ENCODE measurements at places on chromosomes 3 and 15. TPM values are rescaled to one million over a fixed set of nuclear protein-coding genes. Genes with fewer than 3 reads are reported as not detected.

DNA sequence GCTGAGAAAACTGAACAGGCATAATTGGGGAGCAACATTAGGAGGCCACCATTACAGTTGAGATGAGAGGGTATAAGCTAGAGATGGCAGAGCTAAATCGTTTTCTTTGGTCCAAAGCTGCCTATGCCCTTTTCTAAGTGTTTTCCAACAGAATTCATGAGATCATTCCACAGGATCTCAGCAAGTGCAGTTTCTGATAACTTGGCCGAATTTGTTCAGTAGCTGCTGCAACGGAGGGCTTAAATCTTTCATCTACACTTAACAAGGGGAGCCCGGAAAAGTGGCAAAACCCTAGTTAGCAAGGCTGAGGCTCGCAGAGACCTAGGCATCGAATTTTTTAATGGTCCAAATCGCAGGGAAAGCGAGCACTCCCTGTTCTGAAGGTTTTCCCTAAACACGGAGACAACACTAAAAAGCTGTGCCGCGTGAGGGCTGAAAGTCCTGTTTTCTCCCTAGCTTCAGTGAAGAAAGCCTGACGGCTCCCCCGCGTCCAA lies 531 bp upstream of the BLOC1S6 start:
- DNase-seq, result no peak

DNA sequence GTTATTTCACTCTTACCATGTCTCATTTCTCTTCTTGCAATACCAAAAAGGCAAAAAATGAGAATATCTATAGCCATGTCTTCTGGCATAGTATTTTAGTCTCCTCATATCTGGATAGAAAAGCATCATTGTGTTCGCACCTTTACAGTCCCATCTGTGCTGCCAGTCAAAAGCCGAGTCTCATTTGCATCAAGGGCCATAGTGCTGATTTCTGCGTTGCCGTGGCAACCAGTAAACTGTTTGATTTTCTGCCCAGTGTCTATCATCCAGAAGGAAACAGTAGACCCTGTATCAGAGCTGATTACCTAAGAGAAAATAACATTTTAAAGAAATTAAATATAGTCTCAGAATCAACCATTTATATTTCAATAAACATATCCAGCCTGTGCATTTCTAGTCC lies 86.1 kb upstream of the SERPINI2 start:
- no peak for DNase-seq

GRCh38 chr3:66597308-66597863 lies 96.6 kb upstream of the LRIG1 start:
- no peak for DNase-seq

GRCh38 chr3:186255703-186256331 lies 106.2 kb downstream of the DGKG start:
- no peak for DNase-seq

- no peak for DNase-seq
These were observed 152.4 kb upstream of the CGNL1 start for GRCh38 chr15:57223887-57224286.

DNA sequence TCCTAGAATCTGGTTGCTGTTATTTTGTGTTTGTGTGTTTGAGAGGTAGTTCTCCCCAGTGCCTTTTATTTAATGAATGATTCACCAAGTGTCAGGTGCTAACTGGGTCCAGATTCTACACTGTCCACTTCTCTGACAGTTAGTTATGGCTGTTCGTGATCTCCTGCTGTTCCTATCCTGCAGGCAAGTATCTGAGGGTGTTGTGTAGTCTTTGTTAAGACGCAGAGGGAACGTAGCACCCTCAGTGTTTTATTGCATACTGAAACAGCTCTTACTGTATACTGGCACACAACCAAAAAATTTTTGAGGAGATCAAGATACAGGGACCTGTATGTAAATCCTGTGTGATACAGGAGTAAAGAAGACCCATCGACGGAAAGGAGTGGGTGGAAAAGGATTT lies 1271.3 kb downstream of the ROBO1 start:
- no peak for DNase-seq

DNA sequence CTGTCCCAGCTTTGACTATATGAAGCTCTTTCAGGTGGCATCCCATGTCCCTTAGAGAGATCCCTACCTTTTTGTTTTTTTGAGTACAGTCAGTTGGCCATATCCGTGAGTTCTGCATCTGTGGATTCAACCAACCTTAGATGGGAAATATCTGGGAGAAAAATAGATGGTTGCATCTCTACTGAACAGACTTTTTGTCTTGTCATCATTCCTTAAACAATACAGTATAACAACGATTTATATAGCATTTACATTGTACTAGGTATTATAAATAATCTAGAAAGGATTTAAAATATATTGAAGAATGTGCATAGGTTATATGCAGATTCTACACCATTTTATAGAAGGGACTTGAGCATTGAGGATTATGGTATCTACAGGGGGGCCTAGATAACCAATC lies 65.1 kb downstream of the APBA2 start:
- no peak for DNase-seq

- DNase-seq, result no peak
These were observed 43.4 kb upstream of the LMCD1 start for GRCh38 chr3:8458238-8458661.

GRCh38 chr3:125647318-125648014 lies 52.2 kb upstream of the OSBPL11 start:
- DNase-seq, result no peak

GRCh38 chr15:77023576-77024272 lies 28.8 kb downstream of the PSTPIP1 start:
- DNase-seq, result peak; percentile 47

DNA sequence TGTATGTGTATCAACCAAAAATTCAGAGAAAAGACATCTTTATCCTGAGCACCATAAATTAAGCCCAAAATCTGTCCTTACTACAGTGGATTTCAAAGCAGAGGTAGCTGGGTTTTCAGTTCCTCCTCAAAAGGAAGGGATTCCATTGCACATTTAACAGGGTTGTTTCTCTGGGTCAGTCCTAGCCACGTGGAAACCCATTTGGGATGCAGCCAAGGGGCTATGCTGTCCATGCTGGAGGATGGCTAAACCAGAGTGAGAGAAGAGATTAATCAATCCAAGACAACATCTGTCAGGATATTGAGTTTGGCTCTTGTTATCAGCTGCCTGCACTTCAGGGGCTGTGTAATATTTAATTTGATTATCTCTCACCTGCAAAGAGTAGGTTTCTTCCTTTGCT lies 28.1 kb downstream of the LSAMP start:
- DNase-seq, result no peak

DNA sequence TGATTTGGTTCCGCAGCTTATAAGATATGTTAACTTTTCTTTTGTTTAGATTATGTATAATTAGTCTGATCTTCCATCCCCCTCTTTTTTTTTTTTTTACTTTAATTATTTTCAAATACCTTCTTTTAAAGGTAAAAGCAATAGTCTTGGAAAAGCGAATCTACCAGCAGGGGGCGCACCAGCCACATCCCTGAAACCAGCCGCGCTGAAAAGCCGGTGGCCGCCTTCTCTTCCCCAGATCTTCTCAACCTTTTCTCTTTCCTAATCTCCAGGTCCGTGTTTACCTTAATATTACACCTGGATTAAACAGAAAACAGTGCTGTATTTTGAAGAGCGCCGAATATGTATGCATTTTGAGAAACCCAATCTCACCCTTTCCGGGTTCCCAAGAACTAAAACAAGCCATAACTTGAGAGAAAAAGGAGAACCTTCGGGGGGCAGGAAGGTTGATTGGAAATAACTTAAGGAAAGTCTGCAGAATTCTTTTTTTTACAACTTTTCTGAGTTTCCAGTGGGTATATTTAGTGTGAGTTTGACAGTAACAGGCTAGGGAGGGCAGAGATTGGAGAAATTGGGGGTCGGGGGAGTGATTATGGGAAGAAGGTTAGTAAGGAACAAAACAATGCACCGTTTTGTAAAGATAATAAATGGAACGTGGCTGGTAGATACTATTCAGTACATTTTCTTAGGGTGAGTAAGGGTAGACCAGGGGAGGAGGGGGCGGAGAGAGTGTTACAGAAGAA lies 2.0 kb upstream of the SOX2 start:
- peak; percentile 68 for DNase-seq

GRCh38 chr3:13011573-13012220 lies 61.5 kb downstream of the IQSEC1 start:
- no peak for DNase-seq

DNA sequence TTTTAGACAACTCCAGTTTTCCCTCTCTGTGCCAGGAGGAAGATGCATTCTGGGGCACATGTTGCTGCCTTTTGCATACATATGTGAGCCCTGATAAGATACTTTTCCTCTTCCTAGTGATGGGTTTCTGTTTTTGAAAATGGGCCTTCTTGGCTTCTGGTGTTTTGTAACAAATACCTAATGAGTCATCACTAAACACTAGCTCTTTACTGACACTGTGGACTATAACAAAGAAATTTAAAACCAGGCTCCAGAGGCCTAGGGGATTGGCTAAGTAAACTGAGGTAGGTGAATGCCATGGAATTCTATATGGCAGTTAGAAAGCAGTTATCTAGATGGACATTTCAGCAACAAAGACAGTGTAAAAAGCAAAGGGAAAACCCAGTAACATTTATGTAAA lies 93.4 kb upstream of the NR2E3 start:
- DNase-seq, result no peak

- no peak for DNase-seq
These were observed 33.3 kb upstream of the ATG7 start for GRCh38 chr3:11238880-11239279.

GRCh38 chr15:31302778-31303725 lies 23.6 kb upstream of the KLF13 start:
- peak; percentile 59 for DNase-seq

- no peak for DNase-seq
These were observed 128.9 kb downstream of the NSMCE3 start for GRCh38 chr15:29140475-29141307.

DNA sequence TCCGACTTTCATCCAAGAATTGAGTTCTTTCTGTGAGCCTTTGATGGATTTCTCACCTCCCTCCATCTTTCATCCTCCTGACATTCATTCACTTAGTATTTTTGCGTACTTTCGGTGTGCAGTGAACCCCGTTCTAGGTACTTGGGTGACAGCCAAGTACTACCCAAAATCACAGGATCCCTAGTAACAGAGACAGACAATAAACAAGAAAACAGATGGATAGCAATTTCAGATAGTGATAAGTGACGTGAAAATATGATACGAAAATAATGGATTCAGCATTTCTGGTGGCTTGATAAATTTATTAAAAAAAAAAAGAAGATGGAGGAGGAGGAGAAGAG lies 264 bp upstream of the CMTM6 start:
- DNase-seq, result no peak

GRCh38 chr3:37888421-37888820 lies 26.7 kb downstream of the CTDSPL start:
- DNase-seq, result no peak

- no peak for DNase-seq
These were observed 171.6 kb downstream of the SV2B start for GRCh38 chr15:91271565-91272153.

- no peak for DNase-seq
These were observed 57.6 kb upstream of the ATP11B start for GRCh38 chr3:182735672-182736071.

- DNase-seq, result peak; percentile 68
These were observed 1.1 kb downstream of the BAHD1 start for GRCh38 chr15:40441565-40442531.

- no peak for DNase-seq
These were observed 182.6 kb downstream of the TP63 start for GRCh38 chr3:189813647-189814240.

GRCh38 chr3:123559040-123559861 lies 25.6 kb downstream of the HACD2 start:
- no peak for DNase-seq

- peak; percentile 83 for DNase-seq
These were observed 375 bp downstream of the HEG1 start for GRCh38 chr3:125055331-125055912.

GRCh38 chr15:36177590-36178302 lies 401.7 kb upstream of the CDIN1 start:
- no peak for DNase-seq

GRCh38 chr15:85592148-85592547 lies 202.6 kb downstream of the KLHL25 start:
- DNase-seq, result no peak

The SERPINI1 gene
- polyA plus RNA-seq, result 6.4 TPM

The PRSS50 gene
- 0.14 TPM for polyA plus RNA-seq

The COL6A5 gene
- polyA plus RNA-seq, result not detected

The SHQ1 gene
- 10.7 TPM for polyA plus RNA-seq

The CNOT10 gene
- polyA plus RNA-seq, result 7.9 TPM

The ADIPOQ gene
- polyA plus RNA-seq, result 9.3 TPM

The CSTA gene
- 3.6 TPM for polyA plus RNA-seq

The TF gene
- 18.3 TPM for polyA plus RNA-seq

The PATL2 gene
- polyA plus RNA-seq, result 8.3 TPM

The IL17RD gene
- 0.59 TPM for polyA plus RNA-seq

The HTR3E gene
- polyA plus RNA-seq, result not detected

The PLA2G4E gene
- 0.07 TPM for polyA plus RNA-seq

The CAMK2N2 gene
- 0.07 TPM for polyA plus RNA-seq

Measured in right cardiac atrium (tissue), 5 donors.